ENCODE measurements at places on chromosomes 1 and 21.

DNA sequence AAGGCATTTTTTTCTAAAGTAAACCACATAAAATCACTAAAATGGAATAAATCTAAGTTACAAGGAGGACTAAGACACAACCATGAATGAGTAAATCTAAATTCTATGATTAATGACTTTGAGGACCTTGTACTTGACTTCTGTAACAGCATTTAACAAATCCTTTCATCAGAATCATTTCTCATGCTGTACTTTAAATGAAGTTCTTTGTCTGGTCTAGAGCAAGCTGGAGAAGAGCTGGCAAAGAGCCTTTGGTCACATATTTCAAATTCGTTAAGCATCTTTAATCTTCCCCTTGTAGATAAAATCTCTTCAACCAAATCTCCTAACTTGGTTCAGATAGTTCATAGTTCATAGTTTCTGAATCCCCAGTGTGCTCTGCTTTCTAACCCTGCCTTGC is 405.4 kb downstream of the PTPRC start:
- no peak for DNase-seq

- DNase-seq: no peak
Measured at GRCh38 chr1:113659035-113659434, 100.3 kb downstream of the PHTF1 start.

GRCh38 chr1:51952638-51953037 is 37.9 kb downstream of the RAB3B start:
- no peak for DNase-seq

DNA sequence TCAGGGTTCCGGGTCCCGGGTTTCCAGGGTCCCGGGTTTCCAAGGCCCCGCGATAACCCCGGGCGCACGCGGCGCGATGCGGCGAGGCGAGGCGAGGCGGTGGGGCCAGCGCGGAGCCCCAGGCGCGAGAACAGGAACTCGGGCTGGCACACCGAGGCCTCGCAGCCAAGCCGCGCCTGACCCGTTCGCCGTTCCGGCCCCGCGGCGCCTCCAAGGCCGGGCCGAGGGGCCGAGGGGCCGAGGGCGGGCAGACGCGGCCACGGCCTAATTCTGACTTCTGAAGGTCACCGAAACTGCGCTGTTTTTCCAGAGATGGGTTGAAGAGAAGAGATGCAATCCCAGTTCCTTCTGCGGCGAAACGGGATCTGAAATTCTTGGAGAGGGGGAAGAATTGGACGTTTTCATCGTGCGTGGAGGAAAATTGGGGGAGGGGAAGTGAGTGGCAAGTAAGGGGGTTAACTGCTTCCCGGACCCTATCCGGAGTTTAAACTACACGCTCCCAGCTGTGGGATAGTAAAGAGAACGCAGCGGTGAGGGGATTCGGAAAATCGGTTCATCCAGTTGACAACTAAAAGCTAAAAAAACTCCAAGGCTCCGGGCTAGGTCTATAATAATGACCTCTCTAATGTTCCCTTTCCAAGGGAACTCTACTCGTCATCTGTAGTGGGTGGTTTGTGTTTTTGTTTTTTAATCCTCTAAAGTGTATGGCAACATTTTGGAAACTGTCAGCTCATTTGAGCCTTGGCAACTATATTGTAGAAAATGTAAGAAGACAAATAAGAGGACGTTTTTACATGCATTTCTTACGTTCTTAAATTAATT is 8.2 kb downstream of the TBX15 start:
- DNase-seq: no peak

Measured in uterus (tissue), 4 donors.